ENCODE measurements at places on chromosomes 16 and 17.

GRCh38 chr17:30600060-30600829 lies 123.0 kb downstream of the GOSR1 start:
- peak; percentile 89 for DNase-seq

- no peak for DNase-seq
Measured at GRCh38 chr17:31789707-31790505, 69.1 kb downstream of the COPRS start.

- DNase-seq = no peak
Measured at GRCh38 chr16:3694051-3694450, 23.3 kb downstream of the TRAP1 start.

GRCh38 chr17:55416000-55416399 lies 5.6 kb downstream of the MMD start:
- DNase-seq = no peak

GRCh38 chr17:29240968-29241963 lies 5.4 kb upstream of the CRYBA1 start:
- no peak for DNase-seq

DNA sequence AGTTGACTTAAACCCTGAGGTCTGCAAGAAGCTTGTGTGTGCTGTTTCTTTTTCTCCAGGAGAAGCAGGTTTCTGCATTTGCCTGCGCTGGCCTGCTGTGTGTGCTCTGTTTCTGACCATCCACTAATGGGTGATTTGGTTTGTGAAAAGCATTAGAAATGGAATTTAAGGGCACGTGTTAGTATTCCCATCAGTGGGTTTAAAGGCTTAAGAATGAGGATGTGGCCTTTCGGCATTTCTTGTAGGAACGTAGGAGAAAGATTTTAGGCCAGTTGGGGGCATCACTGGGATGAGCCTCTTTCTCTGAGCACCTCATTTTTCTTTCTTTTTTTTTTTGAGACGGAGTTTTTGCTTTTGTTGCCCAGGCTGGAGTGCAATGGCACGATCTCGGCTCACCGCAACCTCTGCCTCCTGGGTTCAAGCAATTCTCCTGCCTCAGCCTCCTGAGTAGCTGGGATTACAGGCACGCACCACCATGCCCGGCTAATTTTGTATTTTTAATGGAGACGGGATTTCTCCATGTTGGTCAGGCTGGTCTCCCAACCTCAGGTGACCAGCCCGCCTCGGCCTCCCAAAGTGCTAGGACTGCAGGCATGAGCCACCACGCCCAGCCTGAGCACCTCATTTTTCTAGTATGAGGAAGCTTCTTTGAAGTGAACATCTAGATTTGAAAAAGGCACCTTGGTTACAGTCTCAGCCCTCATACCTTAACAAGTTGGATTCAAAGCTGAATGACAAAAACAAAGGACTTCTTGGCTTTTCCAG lies 110.3 kb downstream of the BANP start:
- no peak for DNase-seq

GRCh38 chr17:1413281-1413791 lies 13.3 kb upstream of the YWHAE start:
- peak; percentile 6 for DNase-seq

- DNase-seq = no peak
Measured at GRCh38 chr17:8953156-8953885, 12.2 kb downstream of the PIK3R5 start.

- peak; percentile 47 for DNase-seq
Measured at GRCh38 chr17:41647940-41648410, 23.6 kb upstream of the KRT17 start.

DNA sequence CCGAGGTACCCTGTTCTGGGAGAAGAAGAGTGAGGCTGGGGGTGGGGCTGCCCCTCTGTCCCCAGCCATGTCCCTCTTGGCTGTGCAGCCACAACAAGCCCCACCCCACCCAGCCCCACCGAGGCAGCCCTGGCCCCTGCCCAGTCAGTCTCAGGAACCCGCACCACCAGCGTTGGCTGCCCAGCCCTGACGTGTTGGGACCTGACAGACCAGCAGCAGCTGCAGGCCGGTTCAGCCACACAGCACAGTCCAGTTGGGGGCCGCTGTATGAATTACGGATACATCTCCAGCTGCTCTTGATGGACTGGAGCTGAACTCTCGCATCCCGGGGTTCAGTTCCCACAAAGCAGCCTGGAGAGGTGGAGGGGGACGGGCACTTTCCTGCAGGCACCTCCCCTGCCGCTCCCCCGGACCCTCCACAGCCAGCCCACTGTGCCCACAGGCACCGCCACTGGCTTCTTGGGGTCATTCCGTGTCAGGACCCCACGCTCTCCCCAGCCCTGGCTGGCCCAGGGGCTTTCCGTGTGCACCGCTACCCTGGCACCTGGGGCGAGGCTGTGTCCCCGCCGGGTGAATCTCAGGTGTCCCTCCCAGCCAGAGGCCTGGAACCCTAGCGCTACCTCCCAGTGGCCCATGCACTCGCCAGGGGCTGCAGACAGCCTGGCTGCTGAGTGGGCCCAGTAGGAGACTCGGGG lies 7.1 kb downstream of the CDH15 start:
- no peak for DNase-seq

DNA sequence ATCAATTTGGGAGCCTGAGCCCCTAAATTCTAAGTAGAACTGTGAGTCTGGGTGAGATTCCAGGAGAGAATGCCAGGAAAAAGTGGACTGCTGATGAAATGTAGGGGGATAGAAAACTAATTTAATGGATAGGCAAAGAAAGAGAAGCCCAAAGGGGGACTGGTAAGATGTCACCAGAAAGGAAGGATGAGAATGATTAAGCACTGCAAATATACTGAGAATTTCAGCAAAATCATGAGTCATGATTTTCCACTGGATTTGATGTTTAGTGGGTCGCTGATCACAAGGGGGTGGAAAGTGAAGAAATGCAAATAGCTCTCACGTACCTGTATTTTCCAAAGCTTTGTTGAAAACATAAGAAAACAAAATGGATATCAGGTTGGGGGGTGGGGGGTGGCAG lies 201.8 kb downstream of the SLC39A11 start:
- DNase-seq = no peak

All from NCI-H510A (cell line).